Posterior cingulate gyrus (tissue), 11 donors: ENCODE measurements at places on chromosomes 4 and X.

GRCh38 chr4:26955241-26955640 is 94.6 kb downstream of the STIM2 start:
- DNase-seq: no peak

DNA sequence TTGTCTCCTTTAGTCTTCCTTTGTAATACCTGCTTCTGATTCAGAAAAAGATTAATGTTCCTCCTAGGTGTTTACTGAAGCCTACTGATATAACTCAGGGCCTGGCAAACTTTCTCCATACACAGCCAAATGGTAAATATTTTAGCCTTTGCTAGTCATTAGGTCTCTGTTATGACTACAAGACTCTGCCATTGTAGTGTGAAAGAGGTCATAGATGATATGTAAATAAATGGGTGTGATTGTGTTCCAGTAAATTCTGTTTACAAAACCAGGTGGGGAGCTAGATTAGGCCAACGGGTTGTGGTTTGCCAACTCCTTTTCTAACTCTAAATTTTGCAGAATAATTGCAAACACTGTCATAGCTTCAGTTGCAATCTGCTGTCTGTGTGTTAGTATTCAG is 568.1 kb upstream of the GNPDA2 start:
- no peak for DNase-seq

GRCh38 chr4:98162696-98163095 is 19.4 kb upstream of the STPG2 start:
- DNase-seq: no peak

DNA sequence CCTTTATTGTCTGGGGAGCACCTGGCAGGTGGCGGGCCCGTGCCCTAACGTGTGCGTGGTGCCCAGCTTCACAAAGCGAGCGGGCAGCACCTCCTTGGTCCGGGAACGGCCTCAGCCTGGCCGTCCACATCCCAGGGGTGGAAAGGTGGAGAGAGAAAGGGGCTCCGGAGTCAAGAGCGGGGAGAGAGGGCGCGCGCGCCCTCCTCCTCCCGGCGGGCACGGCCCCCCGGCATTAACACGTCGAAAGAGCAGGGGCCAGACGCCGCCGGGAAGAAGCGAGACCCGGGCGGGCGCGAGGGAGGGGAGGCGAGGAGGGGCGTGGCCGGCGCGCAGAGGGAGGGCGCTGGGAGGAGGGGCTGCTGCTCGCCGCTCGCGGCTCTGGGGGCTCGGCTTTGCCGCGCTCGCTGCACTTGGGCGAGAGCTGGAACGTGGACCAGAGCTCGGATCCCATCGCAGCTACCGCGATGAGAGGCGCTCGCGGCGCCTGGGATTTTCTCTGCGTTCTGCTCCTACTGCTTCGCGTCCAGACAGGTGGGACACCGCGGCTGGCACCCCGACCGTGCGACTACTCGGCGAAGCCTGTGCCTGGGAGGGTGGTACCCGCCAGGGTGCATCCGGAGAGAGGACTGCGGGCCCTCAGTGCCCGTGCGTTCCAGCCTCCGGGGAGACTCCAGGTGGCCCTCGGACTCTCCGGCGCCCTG is at the start of gene KIT:
KIT (plus strand) TSS at position 407 of the 701 bp plus-strand sequence; CDS start at position 465, 58 bp downstream.
- peak; percentile 11 for DNase-seq

DNA sequence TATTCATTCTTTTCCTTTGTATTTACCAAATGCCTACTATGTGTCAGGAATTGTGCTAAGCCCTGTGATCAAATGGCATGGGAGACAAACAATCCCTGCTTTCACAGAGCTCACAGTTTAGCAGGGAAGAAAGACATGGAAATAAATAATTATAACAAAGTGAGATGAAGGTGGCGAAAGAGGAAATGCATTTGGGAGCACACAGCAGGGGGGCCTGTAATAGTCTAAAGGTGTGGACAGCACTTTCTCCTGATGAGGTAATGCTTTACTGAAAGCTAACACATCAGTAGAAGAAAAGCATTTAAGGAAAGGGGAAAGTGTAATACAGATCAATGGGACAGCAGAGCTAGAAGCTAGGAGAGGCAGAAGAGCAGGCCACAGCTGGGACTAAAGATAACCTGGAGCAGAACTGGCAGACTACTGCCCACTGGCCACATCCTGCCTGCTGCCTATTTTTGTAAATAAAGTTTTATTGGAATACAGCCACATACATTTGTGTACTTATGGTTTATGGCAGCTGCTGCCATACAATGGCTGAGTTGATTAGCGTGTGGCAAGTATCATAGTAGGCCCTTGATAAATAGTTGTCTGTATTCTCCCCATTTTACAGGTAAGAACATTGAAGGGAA is 67.1 kb upstream of the TAPT1 start:
- no peak for DNase-seq

DNA sequence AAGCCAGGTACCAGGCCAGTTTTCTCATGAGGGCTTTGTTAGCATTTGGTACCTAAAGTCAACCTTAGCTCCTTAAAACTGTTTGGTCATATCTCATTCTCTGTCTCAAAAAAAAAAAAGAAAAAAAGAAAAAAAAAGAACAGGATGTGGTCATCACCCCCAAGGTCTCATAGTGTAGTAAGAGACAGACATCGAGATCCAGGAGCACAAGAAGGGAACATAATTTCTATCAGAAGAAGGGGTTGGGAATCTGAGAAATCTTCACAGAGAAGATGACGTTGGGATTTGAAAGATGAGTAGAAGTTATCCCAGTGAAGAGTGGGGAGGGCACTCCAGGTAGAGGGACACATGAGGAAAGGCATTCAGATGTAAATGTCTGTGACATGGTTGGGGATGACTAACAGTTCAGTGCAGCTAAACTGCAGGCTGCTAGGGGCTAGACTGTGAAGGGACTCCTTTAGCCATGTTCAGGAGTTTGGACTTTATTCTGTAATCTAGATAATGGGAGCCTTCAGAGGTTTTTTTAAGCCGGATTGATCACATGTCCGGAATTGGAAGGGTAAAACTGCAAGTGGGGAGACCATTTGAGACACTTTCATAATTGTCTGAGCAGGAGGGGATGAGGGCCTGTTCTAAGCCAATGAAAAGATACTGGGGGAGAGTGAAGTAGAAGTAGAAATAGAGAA is 26.9 kb upstream of the GJB1 start:
- no peak for DNase-seq

DNA sequence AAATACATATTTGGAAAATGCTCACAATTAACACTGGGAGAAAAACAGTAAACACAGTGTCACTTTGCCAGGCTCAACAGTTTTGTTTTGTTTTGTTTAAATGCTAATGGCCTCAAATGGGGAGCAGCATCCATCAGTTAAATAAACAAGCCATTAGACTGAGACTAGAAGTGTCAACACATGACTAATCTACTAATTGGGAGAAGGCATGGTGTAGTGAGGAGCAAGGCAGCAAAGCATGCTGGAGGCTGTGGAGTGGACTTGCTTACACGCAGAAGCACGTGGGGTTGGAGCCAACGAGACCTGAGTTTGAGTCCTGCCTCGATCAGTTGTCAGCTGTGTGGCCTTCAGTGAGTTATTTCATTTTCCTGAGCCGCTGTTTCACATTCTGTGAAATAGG is 29.0 kb downstream of the UTP14A start:
- no peak for DNase-seq

- DNase-seq: no peak
These were observed 651 bp upstream of the SAP30 start for GRCh38 chr4:173370130-173370476.

GRCh38 chr4:180281724-180282123 is 1961.5 kb upstream of the TENM3 start:
- DNase-seq: no peak

DNA sequence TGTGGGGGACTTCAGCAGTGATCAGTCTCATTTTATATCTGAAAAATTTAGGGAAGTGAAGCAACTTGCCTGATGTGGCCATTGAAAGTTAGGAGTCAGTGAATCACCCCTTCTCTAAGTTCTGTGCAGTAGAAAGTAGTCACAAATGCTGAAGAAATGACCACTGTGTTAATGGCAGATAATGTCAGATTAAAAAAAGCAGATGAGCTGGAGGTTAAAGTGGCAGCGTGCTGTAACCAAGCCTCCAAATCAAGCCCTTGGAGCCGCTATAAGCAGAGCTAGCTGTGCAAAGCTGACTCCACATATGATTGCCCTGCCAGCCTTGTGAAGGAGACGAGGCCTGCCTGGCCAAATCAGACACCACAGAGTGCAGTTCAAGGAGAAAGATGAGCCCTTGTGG is 39.2 kb upstream of the PDE5A start:
- no peak for DNase-seq

GRCh38 chr4:149370785-149371420 is 444.7 kb downstream of the IQCM start:
- no peak for DNase-seq

DNA sequence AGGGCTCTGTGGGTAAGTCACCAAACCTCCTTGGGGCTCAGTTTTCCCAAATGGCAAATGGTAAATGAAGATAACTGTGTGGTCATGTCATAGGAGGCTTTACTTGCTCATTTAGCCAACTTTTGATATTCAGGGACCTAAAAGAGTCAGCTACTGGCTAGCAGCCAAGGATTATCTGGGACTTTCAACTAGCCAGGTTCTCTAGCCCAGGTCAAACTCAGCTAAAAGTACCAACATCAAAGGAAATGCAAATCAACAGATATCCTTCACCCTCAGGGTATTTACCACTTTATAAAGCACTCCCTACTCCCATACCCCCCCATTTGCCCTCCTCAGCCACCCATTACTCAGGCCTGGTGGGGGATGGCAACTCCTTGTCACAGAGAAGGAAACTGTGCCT is 7.5 kb downstream of the AMER1 start:
- DNase-seq: no peak

- no peak for DNase-seq
These were observed 70.7 kb upstream of the PPP3CA start for GRCh38 chr4:101418055-101418454.

DNA sequence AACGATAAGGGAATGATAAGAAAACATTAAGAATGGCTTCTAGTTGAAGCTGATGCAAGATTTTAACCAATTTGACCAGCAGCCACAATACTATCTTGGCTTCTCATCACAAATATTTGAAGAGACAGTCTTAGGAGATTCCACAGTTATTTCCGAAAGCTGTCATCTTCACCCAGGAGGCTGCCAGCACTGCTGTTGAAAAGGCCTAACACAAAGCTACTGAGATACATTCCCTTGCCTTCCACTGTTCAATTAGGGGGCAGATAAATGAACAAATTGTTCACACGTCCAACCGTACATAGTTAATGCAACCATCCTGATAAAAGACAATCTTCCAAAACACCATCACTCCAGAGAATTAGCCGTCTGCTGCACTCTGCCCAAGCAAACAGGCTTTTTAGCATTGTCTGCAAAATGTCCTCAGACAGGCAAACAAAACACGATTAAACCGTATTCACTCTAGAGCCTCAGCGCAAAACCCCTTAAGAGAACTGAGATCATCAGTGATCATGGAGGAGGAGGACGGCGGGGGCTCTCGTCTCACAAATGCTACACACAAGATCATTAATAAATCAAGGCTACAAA is 189.8 kb upstream of the PSAPL1 start:
- DNase-seq: no peak

- no peak for DNase-seq
These were observed 635.6 kb downstream of the TRAM1L1 start for GRCh38 chr4:116449764-116450163.

DNA sequence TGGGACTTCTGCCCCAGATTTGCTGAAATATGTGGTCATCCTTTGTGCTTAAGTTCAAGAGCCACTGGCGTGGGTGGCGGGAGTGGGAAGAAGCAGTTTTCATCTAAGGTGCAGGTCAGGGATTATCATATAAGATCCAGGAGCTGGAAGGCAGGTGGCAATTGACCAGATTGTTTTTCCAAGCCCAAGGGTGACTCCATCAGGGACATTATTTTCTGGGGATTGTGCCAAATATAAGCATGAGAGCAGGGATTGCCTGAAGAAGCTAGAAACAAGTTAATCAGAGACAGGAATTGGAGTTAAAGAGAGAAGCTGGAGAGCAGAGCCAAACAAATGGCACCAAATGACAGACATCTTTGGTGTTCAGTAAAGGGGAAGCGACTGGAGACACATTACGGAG is 19.4 kb upstream of the SEL1L3 start:
- DNase-seq: no peak

DNA sequence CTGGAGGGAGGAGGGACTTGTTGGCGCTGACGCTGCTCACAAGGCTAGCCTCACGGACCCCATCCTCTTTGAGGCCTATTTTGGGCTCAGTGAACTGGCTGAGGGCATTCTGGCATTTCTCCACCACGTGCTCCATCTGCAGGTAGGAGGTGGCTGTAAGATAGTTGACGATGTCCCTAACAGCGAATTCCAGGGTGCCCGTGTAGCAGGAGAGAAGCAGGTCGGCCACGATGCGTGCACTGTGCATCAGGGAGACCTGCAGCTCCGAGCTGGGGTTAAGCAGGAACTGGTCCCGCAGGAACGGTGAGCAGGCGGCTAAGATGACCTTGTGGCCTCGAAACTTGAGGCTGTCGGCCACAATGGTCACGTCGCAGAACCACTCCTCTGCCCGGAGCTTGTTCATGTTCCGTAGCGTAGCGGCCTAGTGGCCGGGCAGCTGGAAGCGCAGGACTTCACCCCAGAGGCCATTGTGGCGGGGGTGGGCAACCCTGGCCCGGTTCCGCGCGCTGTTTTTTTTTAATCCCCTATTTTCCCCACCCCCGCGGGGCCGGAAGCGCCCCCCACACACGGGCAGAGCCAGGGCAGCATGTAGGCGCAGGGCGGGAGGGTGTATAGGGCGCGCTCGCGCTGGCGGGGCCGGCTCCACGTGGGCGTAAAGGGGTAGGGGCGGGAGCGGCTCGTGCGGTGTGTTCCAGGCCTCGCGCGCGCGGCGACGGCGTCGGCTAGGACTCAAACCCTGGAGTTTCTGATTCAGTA is 73.2 kb downstream of the UBE2K start:
- DNase-seq: no peak

DNA sequence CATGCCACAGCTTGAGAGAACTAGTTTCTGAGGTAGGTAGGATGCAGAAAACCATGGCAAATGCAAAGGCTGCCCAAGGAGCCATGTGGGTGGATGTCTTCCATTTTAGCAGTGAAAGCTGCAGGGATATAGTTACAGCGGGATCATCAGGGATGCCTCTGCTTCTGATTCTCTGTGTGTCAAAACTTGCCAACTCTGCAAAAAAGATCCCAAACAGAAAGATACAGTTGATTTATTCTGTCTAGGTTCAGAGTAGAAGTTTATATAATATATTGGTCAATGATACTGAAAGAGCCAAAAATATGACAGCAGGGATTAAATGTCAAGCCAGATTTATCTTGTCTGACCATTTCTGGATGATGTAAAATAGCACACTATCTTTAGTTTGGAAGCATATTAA is 42.4 kb upstream of the SFRP2 start:
- DNase-seq: no peak

DNA sequence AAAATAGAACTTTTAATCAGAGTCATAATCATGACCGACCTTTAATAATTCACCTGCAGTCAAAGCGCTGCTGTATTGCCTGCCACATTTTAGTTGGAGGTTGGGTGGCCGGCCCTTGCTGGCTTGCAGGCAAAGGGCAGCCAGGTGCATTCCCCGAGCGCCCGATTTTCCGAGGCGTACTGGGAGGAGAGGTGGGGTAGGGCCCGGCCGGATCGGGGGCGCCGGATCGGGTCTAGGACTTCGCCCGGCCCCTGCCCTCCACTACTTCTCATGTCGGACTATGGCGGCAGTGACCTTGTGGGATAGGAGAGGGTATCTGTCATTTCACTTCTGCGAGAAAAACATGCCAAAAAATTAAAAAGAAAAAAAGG is 2.5 kb upstream of the RS1 start:
- DNase-seq: peak; percentile 19
